ENCODE measurements at places on chromosomes 3 and 15.

GRCh38 chr3:185353823-185354614 lies 8.9 kb upstream of the MAP3K13 start:
- DNase-seq = peak; percentile 92

GRCh38 chr15:76190751-76191538 lies 120.3 kb downstream of the ETFA start:
- peak; percentile 86 for DNase-seq

DNA sequence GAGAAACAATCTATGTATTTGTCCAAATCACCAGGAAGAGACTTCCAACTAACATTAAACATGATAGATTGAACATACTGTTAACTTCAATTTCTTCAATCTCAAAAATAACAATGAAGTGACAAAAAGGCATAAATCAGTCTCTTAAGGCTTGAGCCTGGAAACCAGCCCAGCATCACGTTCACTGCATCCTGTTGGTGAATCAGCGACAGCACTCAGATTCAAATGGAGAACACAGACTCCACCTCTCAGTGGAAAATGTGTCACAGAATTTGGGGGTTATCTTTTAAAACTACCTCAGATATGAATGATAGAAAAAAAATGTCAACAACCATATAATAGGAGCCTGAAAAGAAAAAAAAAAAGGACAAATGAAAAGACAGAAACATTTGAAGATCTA lies 212.0 kb downstream of the MINAR1 start:
- DNase-seq = no peak

DNA sequence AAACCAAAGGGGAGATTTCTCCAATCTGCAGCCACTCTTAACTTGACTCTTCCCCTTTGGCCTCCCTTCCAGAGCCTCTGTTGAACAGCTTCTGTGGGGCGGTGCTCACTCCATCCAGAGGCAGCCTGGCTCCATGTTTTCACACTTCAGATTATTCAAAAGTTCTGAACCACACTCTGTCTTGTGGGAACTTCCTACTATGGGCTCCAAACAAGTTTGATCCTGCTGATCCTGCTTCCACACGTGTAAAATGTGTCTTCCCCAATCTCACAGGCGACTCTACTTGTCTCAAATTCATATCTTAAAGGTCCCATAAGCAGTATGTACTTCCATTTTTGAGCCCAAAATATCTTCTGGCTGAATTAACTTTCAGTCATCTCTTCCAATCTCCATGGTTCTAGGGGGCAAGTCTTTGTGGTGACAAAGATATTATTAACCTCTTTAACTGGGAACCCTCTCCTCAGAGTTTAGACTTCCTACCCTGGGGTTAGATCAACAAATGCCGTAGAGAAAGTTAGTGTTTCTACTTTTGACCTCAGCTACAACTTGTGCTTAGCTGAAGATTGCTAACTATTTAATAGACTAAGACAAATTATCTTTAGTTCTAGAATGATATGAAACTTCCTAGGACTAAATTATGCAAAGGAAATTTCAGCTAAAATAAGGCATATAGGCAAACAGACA lies 176.3 kb upstream of the BCL6 start:
- DNase-seq = no peak

DNA sequence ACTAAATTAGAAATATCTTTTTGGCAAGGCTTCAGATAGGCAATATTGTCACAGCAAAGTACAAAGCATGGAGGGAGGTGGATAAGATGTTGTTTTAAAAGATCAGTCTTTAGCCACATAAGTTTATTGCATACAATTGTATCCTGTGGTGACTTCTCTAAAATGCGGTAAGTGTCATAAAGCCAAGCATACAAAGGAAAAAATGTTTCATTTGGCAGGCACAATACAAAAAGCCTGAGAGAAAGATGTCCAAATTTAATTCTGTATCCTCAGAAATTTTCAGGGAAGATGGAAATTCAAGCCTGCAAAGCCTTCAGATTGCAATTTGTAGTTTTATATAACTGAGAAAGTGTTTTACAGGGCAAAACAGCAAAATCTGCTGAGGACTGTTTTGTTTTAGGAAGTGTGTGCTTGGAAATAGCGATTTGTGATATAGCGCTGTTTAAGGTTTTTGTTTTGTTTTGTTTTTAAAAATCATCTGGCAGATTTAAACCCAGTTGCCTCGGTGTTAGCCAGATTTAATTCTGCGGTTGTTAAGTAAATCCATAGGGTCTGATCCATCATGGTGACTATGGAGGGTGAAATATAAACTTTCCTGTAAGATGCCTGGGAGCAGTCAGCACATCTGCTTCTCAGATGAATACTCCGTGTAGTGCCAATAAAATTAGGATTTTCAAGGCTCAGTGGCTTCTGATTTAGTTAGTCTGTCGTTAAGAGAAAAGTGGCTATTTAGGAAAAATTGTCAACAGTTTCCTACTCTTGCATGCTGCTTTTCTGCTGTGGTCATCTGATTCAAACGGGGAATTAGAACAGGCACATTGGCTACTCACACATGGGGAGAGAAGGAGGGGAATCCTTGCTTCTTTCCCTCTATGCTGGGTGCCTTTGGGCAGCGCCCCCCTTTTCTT lies 8.0 kb downstream of the KAT2B start:
- no peak for DNase-seq

- DNase-seq = peak; percentile 53
Measured at GRCh38 chr3:42118762-42119361, 27.7 kb downstream of the TRAK1 start.

GRCh38 chr3:151398895-151399294 lies 14.3 kb upstream of the P2RY12 start:
- DNase-seq = peak; percentile 2

- DNase-seq = no peak
Measured at GRCh38 chr15:35064576-35065190, 20.4 kb downstream of the NANOGP8 start.

- DNase-seq = no peak
Measured at GRCh38 chr3:39592311-39593050, 125.0 kb downstream of the MOBP start.

GRCh38 chr15:84599906-84600305 lies 903 bp upstream of the ZSCAN2 start:
- no peak for DNase-seq

DNA sequence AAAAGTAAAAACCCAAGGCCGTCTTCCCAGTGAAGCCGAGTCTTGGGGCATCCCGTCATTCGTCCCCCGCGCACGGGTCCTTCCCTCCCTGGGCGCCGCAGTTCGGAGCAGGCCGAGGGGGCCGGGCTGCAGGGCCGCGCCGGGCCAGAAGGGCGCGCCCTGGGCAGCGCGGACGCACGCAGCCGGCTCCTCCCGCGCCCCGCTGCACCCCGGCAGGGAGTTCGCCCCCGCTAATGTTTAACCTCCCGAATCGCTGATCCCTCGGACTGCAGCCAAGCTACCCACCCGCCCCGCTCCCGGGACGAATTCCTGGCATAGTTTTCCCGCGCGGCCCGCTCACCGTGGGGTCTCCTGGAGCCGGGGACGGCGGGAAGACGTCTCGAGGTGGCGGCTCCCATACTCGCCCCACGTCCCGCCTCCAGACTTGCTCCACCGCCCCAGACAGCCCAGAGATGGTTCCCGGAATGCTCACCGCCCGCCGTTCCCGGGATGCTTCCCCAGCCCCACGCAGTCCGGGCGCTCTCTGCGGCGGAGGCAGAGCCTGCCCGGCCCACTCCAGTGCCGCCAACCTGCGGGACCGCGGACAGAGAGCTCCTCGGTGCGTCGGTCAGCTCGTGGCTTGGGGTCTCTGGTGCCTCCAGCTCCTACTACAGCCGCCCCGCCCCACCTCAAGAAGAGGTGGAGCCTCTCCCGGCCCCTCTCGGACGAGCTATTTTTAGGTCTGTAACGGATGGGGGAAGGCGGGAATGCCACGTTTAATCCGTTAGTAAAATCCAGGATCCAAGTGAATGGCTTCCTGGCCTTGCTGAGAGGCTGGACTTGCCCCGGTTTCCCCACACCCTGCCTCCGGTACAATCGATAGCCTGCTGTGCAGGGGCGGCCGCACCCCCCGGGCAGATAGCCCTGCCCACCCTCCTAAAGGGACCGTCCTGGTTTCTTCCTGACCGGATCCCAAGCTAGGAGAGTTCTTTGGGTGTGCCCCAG lies at the start of gene DZIP1L:
DZIP1L (minus strand) TSS at position 621 of the 984 bp plus-strand sequence. CDS start 11,637 bp downstream, outside the sequence.
- peak; percentile 73 for DNase-seq

- no peak for DNase-seq
Measured at GRCh38 chr3:36596419-36596818, 167.9 kb downstream of the DCLK3 start.

DNA sequence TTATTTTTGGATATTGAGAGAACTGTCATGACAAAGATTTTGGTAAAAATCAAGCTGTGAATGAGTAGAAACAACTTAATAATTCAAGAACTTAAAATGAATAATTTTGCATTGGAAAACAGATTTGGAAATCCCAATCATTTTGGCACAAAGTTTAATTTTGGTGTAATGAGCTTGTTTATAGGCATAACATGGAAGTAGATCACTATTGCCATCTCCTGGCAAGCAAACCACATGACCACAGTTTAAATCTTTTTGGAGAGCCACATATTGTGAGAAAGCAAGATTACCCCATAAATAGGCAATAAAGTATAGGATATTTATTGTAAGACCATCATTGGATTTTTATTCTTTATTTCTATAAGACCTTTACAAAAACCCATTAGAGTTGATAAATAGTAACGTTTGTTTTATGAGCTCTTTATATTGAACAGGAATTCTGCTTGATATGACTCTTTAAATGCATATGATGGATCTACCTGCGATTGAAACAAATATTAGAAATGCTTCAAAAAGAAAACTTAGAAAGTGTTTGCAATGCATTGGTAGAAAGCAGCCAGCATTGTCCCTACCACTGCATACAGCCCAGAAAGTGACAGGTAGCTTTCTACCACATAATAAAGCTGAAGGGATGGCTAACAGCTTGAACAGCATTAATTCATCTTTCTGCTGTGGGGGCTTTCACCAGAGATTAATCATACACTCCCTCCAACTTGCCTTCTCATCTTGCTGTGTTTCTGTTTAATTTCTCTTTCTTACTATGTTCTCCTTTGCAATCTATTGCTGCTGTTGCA lies 766.8 kb downstream of the TBL1XR1 start:
- peak; percentile 44 for DNase-seq

GRCh38 chr3:18144571-18144970 lies 280.6 kb downstream of the SATB1 start:
- no peak for DNase-seq

GRCh38 chr3:74456166-74456565 lies 158.3 kb downstream of the CNTN3 start:
- DNase-seq = no peak

DNA sequence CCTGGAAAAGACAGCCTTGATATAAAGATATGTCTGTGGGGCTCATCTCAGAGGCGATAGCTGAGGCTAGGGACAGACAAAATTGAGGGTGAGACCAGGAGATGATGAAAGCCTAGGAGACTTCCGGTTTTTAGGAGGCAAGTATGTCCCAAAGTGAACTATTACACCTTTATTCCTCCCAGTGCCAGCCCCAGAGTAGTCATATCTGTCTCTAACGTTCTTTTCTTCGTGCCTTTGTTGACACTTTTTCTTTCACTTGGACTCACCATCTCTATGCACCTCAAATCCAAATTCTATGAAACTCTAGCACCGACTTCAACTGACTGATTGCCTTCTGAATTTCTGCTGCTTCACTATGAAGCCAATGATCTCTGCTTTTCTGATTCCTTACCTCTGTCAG lies 93.8 kb upstream of the RASGRP1 start:
- no peak for DNase-seq

DNA sequence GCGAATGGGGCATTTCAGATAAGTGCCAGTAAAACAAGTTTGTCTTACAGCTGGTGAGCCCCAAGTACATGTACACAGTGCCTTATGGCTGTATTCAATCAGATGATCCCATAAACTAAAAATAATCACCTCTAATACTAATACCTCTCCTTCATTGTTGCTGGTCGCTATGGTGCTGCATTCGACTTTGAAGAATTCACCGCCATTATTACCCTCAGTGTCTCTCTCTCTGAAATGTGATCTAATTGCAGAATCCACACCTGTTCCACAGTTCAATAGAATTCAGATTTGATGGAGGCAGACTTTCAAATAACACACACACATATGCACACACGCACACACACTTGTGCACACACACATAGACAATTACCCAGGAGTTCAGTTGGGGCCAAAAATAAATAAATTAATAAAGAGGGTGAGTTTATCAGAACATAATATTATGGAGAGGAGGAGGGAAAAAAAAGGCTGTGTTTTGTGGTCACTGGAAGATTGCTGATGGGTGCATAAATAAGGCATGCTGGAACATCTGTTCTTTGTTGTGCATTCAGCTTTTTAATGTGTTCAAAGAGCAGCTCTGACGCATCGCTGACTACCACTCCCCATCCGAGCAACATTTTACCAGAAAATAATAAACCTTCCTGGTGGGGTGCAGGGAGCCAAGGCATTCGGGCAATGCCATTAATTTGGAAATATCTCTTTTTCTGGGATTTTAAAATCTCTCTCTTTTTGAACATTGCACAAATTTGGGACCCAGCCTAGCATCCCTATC lies 235.7 kb downstream of the SATB1 start:
- DNase-seq = no peak

GRCh38 chr15:63623232-63623969 lies 26.2 kb downstream of the FBXL22 start:
- no peak for DNase-seq

DNA sequence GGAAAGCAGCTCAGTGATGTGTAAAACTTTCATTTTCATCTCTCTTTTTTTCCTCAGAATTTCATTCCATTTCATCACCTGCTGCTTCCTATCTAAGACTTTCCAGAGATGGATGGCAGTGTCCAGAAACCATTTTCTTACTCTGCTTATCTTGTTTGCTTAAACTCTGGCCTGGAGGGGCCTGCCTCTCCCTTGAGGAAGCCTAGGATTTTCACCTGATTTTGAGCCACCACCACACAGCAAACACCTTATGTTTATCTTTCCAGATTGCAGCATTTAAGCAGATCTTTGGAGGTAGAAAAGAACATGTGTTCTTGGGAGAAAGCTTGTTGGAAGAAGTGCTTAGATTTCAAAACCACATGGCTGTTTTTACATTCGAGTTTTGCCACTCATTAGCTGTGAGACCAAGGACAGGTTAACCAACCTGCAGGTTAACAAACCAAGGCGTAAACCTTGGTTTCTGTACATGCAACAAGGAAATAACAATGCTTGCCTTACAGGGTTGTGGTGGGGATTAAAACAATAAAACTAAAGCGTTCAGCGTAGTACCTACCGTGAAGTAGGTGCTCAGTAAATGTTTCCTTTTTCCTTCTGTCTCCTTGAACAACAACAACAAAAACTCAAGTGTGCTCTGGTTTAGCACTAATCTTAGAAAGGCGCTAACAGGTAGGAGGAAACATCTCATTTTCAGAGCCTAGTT lies 120.3 kb downstream of the CLSTN2 start:
- DNase-seq = no peak

GRCh38 chr15:34883042-34883441 lies 86.5 kb downstream of the AQR start:
- no peak for DNase-seq

DNA sequence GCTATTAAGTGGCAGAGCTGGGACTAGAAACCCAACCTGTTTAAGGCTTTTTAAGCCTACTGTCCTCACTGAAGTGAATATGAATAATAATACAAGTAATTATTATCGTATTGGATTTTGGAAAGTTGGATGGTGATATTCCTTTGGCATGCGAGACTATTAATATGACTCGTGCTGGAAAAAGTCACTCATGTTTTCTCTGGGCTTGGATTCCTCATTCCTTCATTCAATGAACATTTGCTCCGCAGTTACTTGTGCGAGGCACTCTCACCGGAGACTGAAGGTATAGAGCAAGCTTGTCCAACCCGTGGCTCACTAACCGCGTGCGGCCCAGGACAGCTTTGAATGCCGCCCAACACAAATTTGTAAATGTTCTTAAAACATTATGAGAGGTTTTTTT lies 694 bp downstream of the PLAAT1 start:
- DNase-seq = no peak
